ENCODE measurements at places on chromosomes 1 and 21.

GRCh38 chr1:113253590-113253989 lies 136.7 kb upstream of the MAGI3 start:
- no peak for DNase-seq

- peak; percentile 66 for DNase-seq
Observed at GRCh38 chr1:235329139-235329902, 951 bp downstream of the GGPS1 start.

GRCh38 chr1:185973645-185974044 lies 239.5 kb downstream of the HMCN1 start:
- DNase-seq: no peak

DNA sequence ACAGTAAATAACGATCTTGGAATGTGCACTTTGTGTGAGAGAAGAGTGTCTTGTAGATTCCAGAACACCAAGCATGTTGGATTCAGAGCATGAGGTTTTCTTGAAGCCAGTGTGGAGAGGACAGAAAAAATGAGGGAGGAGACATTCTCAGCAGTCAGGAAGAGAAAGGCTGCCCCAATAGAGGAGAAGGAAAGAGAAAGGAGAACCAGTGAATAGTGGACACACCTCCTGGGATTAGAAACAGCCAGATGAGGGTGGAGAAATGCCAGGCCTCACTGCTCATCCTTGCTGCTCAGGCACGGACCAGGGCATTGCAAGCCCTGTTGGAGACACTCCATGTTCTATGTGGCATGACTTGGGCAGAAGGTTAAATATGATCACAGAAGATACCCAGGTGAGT lies 69.0 kb upstream of the KAZN start:
- no peak for DNase-seq

DNA sequence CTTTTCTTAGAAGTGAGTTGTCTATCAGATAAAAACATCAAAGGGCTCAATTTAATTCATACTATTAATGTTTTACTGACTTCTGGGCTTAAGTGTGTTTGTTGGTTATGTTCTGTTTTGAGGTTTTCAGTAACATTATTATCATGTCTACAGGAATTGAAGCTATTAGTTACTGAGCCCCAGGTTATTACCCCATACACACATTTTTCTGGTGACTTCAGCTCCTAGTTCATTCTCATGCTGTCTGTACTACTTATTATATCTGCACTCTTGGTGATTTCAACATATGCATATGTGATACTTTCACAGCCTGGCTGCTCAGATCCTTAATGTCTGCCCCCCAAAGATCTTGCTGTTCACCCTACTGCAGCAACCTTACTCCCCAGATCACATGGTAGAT lies 27.0 kb upstream of the SGIP1 start:
- DNase-seq: no peak

DNA sequence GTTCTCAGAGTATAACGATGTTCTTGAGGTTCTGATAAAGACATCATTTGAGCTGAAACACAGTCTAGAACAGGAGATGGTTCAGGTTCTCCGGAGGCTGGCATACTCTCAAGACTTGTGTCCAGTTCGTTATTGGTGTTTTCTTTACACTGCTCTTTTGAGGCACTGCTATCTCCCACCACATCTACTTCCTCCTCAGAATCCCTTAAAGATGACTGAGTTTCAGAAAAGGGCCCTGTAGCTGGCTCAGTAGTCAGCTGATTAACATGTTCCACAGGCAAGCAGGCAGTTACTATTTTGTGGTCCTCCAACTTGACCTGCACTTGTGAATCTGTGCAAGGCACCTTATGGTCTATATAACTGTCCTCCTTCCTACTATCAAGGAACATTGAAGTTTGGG lies 50.2 kb downstream of the ZZZ3 start:
- DNase-seq: no peak

DNA sequence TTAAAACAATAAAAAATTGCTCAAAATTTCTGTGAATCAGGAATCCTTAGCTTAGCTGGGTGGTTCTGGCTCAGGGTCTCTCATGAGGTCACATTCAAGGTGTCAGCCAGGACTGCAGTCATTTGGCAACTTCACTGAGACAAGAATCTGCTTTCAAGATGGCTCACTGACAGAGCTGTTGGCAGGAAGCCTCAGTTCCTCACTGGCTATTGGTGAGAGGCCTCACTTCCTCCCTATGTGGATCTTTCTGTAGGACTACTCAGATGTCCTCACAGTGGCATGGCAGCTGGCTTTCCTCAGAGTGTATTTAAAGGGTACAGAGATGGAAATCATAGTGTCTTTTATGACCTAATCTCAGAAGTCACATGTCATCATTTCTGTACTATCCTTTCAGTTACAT lies 785.7 kb downstream of the ADGRL2 start:
- DNase-seq: peak; percentile 10

GRCh38 chr1:66261364-66261763 lies 272.6 kb upstream of the SGIP1 start:
- DNase-seq: no peak

GRCh38 chr1:65003316-65003664 lies 36.9 kb upstream of the JAK1 start:
- DNase-seq: no peak

- DNase-seq: no peak
Observed at GRCh38 chr21:42572906-42573495, 59.3 kb downstream of the SLC37A1 start.

GRCh38 chr1:26961826-26962225 lies 1.6 kb upstream of the KDF1 start:
- no peak for DNase-seq

- no peak for DNase-seq
Observed at GRCh38 chr1:24720152-24720551, 25.1 kb upstream of the CLIC4 start.

DNA sequence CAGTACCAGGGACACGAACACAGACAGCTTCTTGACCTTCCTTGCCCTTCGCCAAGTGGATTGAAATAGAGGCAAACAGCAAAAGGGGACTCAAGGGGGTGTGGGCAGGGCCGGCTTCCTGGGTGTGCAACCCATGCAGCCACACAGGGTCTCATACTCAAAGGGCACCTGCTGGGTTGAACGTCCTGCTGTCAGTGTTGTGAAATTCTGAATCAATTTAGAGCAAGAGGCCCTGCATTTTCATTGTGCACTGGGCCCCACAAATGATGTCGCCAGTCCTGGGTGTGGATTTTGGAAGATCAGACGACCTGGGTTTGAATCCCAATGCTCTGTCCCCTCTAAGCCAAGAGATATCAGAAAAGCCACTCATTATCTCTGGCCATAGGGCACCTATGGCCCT lies 51.1 kb downstream of the CASZ1 start:
- DNase-seq: no peak

GRCh38 chr1:151990856-151991198 lies 2.8 kb downstream of the S100A10 start:
- peak; percentile 13 for DNase-seq

- DNase-seq: no peak
Observed at GRCh38 chr1:67280696-67281095, 27.0 kb upstream of the IL12RB2 start.

GRCh38 chr1:59113876-59114457 lies 182.9 kb upstream of the FGGY start:
- DNase-seq: peak; percentile 8

- DNase-seq: no peak
Observed at GRCh38 chr1:153415850-153416570, at the start of gene S100A7A. Gene S100A7A (plus strand): TSS chr1:153416520. CDS start chr1:153418083, 1,563 bp downstream.

- DNase-seq: no peak
Observed at GRCh38 chr1:208291923-208292711, 47.9 kb upstream of the PLXNA2 start.

DNA sequence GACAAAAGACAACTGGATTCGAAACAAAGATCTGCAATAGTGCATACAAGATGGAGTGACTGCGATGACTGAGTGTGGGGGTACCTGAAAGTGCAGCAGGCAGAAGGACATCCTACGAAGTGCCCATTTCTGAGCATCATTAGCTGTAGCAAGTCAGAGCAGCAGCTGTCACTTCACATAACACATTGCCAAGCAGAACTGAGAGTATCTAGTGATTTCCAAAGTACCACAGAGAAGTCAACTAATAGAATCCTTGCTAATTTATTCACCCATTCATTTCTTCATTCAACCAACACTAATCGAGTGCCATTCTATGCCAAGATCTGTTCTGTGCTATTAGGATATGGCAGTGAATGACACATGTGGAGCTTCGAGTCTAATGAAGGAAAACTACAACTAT lies 31.6 kb upstream of the CAMSAP2 start:
- no peak for DNase-seq

- no peak for DNase-seq
Observed at GRCh38 chr1:248054671-248055070, 8.0 kb downstream of the OR2L3 start.

- no peak for DNase-seq
Observed at GRCh38 chr1:199174336-199174735, 535.5 kb downstream of the PTPRC start.

DNA sequence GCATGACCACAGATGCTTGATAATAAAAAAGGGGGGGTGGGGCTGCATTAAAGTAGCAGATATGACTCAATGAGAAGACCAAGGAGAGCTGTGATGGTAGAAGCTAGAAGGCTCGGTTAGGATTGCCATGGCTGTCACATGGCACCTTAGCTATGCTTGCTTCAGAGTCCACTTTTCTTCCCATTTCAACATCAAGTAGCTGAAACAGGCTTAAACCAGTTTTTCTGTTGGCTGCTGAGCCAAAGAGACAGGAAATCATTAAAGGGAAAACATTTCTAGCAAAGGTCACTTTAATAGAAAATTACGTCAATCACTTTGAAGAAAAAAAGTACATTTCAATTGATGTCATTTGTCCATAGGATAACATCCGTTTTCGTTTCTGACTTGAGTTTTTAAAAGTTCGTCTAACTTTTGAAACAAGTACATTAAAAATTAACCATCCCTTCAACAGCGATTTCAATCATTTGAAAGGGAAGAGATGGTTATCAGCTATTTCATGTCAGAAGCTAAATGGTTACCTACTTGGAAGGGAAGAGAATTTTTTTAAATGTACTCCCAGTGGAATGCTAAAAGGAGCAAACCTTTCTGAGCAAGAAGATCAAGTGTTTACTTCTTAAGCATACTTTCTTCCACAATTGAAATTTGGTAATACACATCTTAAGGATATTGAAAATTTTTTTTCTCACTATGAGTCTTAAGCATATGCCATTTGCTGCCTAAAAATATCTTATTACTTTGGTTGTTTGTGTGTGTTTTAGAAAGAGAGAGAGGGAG lies 488.1 kb upstream of the PRMT6 start:
- DNase-seq: no peak

- no peak for DNase-seq
Observed at GRCh38 chr1:43438953-43439581, 14.7 kb downstream of the HYI start.

- DNase-seq: no peak
Observed at GRCh38 chr1:154860156-154860870, 9.8 kb downstream of the KCNN3 start.

DNA sequence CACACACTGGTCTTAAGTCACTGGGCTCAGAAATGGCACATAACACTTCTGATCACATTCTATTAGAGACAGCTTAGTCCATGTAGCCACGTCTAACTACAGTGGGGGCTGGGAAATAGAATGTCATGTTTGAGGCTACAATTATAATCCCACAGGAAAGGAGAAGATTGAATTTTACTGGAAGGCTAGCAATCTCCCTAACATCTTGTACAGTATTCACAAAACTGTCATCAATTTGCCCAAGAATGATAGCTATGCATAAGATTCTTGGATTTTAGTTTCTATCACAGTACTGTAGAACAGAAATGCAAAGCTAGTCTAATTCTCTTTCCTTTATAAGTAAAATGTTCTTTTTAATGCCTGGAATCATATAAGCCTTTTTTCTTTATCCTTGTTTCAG lies 12.7 kb upstream of the ZMYM6 start:
- no peak for DNase-seq

DNA sequence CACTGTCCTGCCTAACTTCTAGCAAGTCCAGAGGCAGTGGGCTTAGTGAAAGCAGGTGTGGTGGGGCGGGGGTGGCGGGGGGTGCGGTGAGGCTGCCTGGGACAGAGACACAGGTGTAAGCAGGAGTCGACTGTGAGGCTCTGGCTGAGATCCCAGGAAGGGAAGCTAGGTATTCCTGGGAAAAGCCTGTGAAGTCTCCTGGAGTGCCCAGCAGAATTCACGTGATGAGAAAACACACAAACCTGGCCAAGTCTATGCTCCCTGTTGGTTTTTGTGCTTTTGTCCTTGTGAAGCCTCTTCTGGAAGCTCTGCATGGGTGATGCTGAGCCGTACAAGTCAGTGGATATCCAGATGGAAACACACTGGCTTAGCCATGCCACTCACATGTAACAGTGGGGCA lies 5.3 kb downstream of the GALNT2 start:
- peak; percentile 16 for DNase-seq

GRCh38 chr1:18299441-18300338 lies 181.0 kb upstream of the KLHDC7A start:
- peak; percentile 85 for DNase-seq

- DNase-seq: no peak
Observed at GRCh38 chr21:44916965-44917364, 3.7 kb downstream of the ITGB2 start.

GRCh38 chr1:245571815-245572294 lies 417.1 kb downstream of the KIF26B start:
- DNase-seq: no peak

- DNase-seq: no peak
Observed at GRCh38 chr1:51534447-51534846, 15.4 kb upstream of the EPS15 start.

DNA sequence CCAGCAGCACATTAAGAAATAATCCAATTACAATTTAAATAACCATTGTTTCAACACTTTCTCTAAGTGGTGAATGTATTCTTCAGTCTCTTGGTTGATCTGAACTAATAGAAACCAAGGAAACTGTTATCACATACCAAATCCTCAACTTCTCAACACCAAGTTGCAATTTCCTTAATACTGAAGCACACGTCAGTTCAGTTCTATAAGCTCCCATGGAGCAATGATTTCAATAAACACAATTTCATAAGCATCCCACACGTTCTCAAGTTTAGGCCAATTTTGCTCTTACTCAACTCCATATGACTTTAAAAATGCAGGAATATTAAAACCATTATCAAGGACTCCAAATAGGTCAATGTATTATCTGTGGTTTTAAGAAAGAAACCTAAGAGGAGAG lies 5.8 kb upstream of the ERG start:
- DNase-seq: no peak

DNA sequence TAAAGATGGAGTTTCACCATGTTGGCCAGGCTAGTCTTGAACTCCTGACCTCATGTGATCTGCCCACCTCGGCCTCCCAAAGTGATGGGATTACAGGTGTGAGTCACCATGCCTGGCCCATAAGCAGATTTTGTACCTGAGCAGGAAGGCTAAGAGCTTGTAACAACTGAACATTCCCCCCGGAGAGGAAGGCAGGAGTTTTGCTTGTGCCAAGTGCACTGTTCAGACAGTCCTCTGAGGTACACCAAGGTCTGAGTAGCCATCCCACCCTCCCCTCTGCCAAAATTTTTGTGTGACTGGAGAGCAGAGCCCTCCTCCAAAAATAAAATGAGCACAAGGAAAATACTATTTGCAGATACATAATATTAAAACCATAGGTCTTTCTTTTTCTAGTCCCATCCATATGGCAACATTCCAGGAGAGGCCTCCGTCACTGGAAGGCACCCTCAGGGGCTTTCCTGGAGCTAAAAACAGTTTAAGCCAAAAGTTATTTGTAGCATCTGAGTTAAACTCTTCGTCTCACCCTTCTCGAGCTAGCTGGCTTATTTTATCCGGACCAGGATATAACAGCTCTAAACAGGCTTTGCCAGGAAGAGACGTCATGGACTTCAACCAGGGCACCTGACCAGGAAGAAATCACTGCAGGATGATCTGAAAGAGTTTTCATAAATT lies 27.2 kb downstream of the CAPN2 start:
- DNase-seq: no peak

Data from NCI-H1092 treated with DMSO at 0.1 percent for 48 hours (cell line).